GOT3 (cell line): ENCODE measurements at places on chromosomes 13 and 19.

DNA sequence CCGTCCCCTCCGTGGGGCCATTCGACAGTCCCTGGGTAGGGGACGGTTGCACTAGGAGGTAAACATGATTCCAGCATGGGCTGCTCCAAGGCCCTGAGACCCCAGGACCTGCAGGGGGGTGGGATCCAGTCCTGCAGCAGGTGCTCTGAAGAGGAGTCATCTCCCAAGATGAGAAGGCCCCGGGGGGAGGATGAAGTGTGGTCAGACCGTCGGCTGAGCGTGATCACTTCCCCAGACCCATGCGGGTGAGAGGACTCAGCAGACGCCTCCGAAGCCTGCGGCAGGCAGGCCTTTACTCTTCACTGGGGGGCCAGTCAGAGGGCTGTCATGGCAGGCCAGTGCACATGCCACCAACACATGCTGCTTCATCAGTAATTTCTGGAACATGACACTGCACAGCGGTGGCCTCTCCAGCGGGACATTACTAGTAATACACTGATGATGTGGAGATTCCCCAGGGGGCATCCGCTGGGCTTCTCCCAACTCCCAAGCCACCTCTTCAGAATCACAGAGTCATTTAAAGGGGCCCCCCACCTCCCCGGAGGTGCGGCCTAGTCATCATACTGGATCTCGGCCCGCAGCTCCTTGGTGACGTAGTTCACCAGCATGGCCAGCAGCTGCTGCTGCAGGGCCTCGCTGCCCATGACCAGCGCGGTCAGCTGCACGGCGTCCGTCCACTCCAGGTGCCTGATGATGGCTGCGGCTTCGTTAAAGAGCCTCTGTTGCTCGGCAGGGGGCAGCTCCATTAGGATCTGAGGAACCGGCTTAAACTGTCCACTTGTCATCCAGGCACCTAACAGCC, 12.7 kb downstream of the C19orf12 start:
- DNase-seq: no peak

GRCh38 chr19:33293255-33294057, 8.9 kb downstream of the CEBPA start:
- DNase-seq: no peak

DNA sequence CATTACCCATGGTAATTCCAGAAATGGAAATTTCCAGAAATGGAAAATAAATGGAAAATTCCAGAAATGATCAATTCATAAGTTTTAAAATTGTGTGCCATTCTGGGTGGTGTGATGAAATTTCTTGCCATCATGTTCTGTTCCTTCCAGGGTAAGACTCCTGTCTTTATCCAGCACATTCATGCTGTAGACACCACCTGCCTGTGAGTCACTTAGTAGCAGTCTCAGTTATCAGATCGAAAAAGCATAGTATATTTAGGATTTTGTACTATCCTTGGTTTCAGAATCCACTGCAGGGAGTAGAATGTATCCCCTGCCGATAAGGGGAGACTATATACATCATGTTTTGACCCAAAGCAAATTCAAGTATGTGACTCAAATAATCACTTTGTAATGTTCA, 26.7 kb upstream of the CSNK1A1L start:
- no peak for DNase-seq

GRCh38 chr19:2010135-2010668, 5.3 kb downstream of the BTBD2 start:
- no peak for DNase-seq

DNA sequence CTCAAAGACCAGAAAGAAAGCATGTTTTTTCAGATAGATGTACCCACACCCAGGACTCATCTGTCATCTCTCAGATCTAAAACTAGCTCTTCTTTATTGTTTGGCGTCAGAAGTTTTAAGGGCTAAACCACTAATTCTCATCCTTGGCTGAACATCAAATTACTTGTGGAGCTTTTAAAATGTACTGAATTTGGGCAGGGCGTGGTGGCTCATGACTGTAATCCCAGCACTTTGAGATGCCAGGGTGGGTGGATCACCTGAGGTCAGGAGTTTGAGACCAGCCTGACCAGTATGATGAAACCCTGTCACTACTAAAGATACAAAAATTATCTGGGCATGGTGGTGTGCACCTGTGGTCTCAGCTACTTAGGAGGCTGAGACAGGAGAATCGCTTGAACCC, 47.4 kb downstream of the RCBTB2 start:
- no peak for DNase-seq

DNA sequence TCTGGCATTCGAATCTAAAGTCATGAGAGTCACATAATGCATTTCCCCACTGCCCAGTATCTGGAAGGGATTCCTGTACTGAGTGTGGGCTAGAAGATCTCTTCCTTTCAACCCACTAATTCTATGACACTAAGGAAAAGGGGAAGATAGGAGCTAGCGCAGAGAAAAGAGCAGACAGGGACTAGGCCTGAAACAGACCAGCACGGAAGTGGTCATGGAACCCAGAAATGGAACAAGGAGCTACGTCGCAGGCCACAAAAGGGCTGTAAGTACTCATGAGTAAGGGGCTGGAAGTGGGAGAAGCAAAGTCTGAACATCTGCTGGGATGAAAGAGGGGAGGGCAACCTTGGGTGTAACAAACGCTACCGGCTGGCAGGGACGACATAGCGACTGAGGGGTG, 8.6 kb downstream of the ABCC4 start:
- no peak for DNase-seq

DNA sequence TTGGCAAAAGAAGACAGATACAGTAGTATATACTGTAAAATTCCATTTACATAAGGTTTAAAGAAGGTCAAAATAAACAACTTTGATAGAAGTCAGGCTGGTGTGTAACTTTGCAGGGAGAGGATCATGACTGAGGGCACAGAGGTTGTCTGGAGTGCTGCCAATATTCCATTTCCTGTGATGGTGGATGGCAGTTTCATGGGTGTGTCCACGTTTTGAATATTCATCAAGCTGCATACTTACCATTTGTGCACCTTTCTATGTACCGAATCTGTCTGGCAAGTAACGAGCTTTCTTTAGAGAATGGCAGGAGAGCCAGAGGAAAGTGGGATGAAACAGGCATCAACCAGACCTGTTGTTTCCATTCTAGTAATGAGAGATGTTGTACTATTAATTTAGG, 420.5 kb upstream of the HTR2A start:
- DNase-seq: no peak

- DNase-seq: no peak
These were observed 7.8 kb downstream of the ZNF600 start for GRCh38 chr19:52778811-52779210.

DNA sequence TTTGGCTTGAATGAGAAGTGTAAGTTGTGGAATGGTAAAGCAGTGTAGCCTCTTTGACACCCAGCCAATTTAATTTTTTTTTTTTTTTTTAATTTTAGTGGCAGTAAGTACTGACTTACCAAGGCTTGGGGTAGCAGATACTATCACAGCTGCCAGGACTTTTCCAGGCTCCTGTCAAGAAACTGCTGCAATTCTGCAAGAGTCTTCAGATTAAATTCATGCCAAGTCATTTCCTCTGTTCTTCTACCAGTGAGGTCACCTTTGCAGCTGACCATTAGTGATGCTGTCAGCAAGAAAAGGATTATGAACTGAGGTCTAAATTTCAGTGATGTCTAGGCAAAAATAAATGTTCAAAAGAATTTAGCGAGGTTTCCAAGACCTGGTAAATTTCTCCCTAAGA, 91.2 kb downstream of the GGACT start:
- DNase-seq: no peak

GRCh38 chr13:36329361-36329760, 16.8 kb downstream of the SPART start:
- no peak for DNase-seq

DNA sequence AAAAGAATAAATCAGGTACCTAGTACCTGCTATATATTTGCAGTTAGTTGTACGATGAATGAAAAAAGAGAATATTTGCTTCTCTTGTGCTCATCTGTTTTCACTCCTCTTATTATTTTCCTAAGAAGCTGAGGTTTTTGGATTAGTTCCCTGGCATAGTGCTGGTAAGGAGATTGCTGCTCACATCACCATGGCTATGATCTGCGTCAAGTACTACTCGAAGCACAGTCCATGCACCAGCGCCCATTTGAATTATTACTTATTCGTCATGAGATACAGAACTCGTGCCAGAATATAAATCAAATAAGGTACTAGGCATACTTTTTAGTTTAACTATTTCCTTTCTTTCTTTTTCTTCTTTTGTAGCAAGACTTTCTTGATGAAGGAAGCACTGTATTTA, 7.1 kb downstream of the SERTM1 start:
- DNase-seq: no peak

DNA sequence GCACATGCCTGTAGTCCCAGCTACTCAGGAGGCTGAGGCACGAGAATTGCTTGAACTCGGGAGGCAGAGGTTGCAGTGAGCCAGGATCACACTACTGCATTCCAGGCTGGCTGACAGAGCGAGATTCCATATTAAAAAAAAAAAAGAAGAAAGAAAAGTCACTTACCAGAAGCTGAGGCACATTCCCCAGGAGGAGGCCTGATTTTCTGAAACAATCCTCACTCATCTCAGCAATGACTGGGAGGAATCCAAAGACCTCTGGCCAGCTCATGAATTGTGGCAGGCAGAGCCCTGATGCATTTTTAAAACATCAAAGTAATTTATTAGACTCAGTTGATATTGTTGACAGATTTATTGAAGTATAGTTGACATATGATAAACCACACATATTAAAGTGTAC, 206.3 kb downstream of the FOXO1 start:
- no peak for DNase-seq

- no peak for DNase-seq
These were observed 1.1 kb downstream of the DHRS12 start for GRCh38 chr13:51802631-51803418.

DNA sequence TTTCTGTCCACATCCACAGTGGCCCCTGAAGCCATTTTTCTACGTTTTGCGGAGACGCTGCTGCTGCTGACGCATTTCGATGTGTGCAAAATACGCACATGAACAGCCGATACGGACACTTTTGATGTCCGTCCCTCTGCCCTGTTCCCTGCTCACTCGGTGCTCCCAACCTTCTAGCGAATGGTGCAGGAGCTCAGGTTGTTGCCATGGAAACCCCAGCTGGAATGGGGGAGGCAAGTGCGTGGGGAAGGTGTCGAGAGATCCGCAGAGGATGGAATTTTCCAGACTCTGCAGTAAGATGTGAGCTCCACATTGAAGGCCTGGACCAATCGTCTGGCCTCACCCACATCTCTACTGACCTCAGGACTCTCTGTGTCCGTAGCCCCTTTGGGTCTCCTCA, 109.2 kb upstream of the USP29 start:
- no peak for DNase-seq
